ENCODE measurements at places on chromosomes 4 and X. TPM values are rescaled to one million over a fixed set of nuclear protein-coding genes. Genes with fewer than 3 reads are reported as not detected.

The POU3F4 gene
- not detected for total RNA-seq

The MAOA gene
- total RNA-seq, result not detected

The ADAMTS3 gene
- not detected for total RNA-seq

The SPANXN3 gene
- not detected for total RNA-seq

The ETDA gene
- not detected for total RNA-seq

The CCDC160 gene
- total RNA-seq, result not detected

The CDS1 gene
- 1.3 TPM for total RNA-seq

The DAPP1 gene
- 8.3 TPM for total RNA-seq

The TEC gene
- 2.8 TPM for total RNA-seq

All from CD4-positive, alpha-beta T cell (primary cell).